T-cell (primary cell): ENCODE measurements at places on chromosomes 6 and 20.

DNA sequence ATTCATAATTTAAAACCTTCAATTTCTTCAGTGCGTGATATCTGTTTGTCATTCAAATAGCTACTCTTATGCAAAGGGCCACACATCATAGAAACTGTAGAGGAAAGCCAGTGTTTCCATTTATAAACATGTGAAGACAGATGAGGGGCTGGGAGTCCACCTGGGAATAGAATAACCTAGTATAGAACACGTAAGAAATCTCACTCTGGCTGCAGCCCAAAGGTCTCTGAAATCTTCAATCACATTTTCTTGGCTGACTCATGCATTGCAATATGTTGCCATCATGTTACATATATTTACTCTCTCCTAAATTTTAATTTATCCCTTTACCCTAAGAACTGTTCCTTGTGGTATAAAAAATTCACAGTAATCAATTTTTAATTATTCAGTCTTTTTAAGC is 123.2 kb downstream of the ELOVL4 start:
- no peak for DNase-seq

DNA sequence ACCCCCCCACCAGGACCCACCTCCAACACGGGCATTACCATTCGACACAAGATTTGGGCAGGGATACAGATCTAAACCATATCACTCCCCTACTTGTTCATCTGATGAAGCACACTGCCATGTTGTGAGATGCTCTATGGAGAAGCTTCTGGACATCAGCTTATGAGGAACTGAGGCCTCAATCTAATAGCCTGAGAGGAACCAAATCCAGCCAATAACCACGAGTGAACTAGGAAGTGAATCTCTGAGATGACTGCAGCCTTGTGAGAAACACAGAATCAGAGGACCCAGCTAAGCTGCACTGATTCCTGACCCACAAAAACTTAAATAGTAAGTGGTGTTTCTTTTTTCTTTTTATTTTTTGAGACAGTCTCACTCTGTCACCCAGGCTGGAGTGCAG is 21.6 kb upstream of the ZBTB2 start:
- DNase-seq = no peak

- DNase-seq = no peak
These were observed 414.6 kb downstream of the CDH26 start for GRCh38 chr20:60372822-60373221.

- DNase-seq = no peak
These were observed 102.8 kb downstream of the NRSN1 start for GRCh38 chr6:24228681-24229255.

DNA sequence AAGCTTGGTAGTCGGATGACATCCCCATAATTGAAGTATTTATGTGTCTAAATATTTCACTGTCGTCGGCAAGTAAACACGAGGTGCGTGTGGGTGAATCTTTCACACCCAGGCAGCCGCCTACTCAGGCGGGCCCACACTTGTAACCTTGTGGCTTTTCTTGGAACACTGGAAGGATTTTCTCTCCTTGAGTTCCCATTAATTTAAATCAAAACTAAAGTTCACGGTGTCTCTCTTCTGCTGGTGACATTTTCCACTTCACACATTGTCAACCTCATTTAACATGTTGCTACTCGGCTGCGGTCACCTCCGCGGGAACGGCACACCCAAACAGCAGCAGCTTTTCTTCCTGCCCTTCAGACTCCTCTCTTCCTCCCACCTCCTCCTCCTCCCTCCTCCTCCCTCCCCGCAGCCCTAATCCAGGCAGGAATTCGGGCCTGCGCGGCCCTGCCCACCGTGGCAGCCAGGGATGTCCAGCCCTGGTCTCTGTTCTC is 336.6 kb downstream of the QKI start:
- no peak for DNase-seq

DNA sequence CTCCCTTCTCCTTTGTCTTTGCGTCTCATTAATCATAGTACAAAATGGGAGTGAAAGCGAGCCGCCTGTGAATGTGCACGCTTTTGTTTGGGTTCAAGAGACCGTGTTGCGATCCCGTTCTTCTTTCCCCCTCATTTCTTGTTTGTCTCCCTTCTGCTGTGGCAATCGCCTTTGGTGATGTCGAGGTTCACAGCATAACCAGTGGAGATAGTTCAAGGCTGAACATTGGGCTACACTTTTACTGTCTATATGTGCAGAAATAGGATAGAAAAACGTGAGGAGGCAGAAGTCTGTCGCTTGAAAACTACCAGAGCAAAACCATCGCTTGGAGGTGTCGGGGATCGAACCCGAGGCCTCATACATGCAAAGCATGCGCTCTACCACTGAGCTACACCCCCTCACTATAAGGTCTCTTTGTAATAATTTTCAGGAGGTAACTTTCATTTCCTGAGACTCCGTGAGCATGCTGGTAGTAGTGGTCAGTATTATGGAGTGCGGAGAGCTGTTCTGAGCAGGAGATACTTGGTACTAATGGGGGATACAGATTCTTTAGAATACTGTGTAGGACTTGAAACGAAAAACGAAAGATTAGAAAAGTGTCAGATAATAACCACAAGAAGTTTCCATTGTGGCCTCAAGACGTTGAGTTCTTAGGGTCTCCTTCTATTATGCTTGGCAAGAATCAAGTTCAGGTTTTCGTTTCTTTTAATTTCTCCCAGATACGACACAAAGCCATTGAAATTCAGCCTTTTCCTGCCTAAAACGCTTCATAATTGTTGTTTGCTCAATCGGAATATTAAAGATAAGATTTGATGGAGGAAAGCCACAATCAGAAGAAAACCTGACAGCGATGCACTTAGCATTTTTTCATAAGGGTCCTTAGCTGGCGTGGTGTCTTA is 106.6 kb downstream of the TRIM27 start:
- no peak for DNase-seq

DNA sequence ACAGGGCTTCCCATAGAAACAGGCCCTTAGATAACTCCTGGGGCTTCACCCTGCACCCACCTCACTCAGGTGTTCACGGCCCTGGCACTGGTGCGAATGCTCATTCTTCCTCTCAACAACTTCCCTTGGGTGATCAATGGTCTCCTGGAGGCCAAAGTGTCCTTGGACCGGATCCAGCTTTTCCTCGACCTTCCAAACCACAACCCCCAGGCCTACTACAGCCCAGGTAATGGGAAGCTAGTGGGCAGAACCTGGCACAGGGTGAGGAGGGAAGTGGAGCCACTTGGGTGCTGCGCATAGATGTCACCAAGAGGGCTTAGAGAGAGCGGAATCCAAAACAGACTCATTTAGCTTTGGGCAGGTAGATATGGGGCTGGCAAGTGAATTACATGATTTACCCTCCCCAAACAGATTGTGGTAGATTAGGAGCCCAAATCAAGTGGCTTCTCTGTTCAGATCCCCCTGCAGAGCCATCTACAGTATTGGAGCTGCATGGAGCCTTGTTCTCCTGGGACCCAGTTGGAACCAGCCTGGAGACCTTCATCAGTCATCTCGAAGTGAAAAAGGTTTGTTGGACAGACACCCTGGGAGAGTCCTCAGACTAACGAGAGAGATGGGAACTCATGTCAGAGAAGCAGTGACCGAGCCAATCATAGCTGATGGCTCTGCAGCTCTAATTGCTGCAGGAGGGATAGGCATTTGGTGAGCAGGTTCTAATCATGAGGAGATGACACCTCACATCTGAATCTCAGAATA is 8.5 kb downstream of the ABCC10 start:
- DNase-seq = no peak

- DNase-seq = no peak
These were observed 42.9 kb upstream of the FAM83D start for GRCh38 chr20:38883081-38883980.

DNA sequence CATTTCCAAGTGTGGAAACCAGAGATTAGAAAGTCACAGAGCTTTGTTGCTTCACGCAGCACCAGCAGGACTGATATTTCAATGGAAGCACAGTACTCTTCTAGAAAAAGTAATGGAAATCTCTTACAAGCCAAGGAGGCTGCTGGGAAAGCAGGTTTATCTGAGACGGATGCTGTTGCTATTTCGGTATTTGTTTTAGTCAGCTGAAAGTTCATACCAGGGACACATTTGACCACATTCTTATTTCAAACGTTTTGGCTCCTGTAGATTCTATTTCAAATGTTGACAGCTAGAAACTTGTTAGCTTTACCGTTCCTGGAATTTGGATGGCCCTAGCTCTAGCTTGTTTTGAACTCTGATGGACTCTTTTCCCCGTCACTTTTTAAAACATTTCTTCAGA is 3.7 kb upstream of the TMEM242 start:
- DNase-seq = no peak
